Erythroblast (primary cell): ENCODE measurements at places on chromosomes 16 and 17.

- DNase-seq: no peak
Measured at GRCh38 chr17:4557626-4558346, 2.6 kb downstream of the GGT6 start.

- DNase-seq: no peak
Measured at GRCh38 chr16:4580250-4580649, 24.1 kb downstream of the C16orf96 start.

GRCh38 chr17:20159406-20160069 lies 150.4 kb downstream of the SPECC1 start:
- no peak for DNase-seq

GRCh38 chr17:78748730-78749317 lies 33.2 kb downstream of the CYTH1 start:
- peak; percentile 64 for DNase-seq

GRCh38 chr17:37489197-37490001 lies at the start of gene DUSP14:
TSS of gene DUSP14 (plus strand) at chr17:37489891. CDS start at chr17:37512273, 22,382 bp downstream.
- DNase-seq: peak; percentile 90

DNA sequence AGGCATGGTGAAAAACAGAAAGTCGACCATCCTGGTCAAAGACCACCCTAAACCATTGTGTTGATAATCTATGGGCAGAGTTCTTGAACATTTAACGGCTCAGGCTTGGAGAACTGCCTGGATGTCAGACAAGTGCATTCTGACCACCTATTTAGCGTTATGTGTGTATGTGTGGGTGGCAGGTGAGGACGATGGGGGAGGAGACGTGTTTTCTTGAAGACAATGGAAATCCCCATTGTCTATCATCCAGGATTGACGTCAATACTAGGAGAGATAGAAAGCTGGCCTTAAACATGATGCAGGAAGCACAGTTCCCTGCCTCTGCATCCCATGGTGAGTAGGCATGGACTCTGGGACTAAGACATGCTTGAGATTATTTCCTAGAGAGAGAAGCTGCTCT lies 157.4 kb upstream of the MAF start:
- DNase-seq: no peak

DNA sequence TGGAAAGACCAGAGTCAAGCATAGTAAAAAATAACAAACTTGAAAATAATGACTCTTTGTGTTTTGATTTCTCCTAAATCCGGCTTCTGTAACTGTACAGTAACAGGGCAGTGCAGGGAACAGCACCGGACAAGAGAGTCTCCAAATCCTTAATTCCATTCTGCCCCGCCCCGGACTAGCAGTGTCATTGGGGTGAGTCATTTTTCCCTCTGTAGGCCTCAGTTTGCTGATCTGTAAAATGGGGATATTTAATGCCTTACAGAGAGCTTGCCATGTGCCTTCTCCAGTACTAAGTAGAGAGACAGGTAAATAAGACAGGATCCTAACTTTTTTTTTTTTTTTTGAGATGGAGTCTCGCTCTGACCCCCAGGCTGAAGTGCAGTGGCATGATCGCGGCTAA lies 83.6 kb upstream of the TBC1D3K start:
- DNase-seq: no peak

- no peak for DNase-seq
Measured at GRCh38 chr16:55144651-55145050, 179.4 kb upstream of the IRX6 start.

DNA sequence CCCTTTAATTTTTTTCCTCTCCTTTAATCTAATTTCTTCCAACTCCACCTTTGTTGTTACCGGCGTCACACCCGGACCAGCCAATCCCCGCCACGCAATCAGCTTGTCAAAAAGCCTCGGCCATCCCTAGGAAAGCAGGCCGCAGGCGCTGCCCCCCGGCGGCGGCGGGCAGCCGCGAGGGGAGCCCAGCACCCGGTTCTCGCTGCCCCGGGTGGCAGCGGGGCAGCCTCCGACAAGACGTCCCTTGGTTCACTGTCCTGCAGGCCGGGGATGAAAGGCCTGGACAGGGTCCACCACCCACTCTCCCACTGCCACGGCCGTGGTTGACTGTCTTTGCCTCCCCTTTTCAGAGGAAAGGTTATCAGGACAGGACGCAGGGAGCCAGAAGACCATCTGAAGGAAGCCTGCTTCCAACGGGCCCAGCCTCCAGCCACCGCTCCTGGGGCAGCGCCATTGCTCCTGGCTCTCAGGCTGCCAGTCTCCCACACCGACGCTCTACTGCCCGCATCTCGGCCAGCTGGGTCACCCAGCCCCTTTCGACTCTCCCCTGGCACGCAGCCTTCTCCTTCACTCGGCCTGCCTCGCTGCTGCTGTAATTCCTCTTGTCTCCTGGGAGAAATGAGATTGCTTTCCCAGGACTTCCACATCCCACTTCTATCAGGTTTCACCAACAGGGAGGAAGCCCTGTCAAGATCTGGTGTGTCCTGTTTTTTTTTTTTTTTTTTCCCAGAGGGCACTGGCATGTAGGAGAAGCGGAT lies 2.8 kb upstream of the UBTF start:
- peak; percentile 90 for DNase-seq

DNA sequence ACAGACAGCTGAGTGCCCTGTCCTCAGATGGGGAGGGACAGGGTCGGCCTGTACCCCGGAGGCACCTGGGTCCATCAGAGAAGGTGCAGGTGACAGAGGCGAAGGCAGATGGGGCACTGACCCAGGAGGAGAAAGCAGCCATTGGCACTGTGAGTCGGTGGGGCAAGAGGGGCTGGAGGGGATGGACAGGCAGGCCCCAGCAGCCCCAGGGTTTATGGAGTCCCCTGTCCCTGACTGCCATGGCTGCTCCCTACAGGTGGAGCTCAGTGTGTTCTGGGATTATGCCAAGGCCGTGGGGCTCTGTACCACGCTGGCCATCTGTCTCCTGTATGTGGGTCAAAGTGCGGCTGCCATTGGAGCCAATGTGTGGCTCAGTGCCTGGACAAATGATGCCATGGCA lies 32.1 kb downstream of the ANKRD40 start:
- DNase-seq: no peak

GRCh38 chr17:596763-597644 lies 117.6 kb downstream of the VPS53 start:
- peak; percentile 88 for DNase-seq

DNA sequence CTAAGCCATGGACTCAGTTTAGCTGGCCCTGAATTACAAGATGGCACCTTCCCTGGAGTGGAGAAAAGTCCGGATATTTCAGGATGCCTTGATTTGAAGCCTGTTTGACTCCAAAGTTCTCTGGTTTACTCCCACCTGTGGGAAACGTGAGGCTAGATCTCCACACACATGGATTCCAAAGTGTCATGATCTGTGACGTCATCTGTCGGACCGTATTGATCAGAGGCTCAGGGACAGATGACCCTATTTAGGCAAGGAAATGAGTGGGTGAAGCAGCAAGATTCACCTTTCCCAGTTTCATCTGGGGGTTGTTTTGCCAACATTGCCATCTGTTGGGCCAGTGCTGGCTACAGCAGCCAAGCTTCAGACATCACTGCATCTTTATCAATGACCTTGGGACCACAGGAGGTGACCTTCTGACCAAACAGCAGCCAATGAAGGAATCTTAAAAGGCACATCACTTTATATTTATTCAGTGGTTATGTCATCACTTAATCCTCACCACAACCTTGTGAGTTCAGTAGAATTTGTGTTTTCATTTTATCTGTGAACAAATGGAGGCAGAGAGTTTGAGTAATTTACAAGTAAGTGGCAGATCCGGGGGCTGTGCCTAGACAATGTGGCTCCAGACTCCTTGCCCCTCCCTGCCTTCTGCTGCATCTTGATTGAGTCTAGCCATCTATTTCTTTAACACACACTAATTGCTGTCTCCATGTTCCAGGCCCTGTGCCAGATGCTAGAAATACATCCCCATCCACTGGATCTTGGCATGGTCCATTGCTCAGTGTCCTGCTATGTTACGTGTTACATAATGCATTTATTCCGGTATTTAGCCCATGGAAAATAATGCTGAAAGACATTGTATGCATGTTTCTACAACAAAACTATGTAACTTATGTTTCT lies 1.5 kb upstream of the CDH13 start:
- DNase-seq: no peak

DNA sequence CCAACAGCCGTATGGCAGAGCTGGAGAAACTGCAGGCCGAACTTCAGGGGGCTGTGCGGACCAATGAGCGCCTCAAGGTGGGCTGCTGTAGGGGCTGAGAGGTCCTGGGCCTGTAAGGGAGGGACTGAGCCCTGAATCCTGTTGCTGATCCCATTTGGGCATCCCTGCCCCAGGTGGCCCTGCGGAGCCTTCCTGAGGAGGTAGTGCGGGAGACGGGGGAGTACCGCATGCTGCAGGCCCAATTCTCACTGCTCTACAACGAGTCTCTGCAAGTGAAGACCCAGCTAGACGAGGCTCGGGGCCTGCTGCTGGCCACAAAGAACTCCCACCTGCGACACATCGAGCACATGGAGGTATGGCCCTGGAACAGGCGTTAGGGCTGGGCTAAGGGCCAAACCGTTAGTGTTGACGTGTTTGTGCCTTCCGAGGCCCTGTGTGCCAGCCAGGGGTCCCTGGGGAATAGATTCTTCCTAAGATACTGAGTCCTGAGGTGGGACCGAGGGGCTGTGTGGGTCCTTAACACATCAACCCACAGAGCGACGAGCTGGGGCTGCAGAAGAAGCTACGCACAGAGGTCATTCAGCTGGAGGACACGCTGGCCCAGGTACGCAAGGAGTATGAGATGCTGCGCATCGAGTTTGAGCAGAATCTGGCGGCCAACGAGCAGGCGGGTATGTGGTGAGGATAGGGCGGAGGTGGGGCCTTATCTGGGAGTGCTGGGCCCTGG lies 4.2 kb downstream of the RNF40 start:
- DNase-seq: peak; percentile 97

DNA sequence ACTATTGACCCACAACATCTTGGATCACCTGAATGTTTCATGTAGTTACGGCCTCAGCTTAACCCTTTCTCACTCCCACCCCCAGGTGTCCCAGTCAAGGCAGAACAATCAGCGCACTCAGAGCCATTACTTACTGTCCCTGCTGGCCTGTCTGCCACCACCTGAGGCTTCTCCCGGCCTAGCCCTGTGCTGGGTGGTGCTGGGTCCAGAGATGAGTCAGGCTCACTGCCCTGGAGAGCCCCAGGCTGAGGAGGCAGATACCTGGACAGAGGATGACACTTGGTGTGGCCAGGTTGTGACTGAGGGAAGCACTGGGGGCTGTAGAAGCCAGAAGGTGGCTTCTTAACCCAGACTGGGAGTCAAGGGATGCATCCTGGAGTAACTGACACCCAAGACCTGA lies 4.0 kb upstream of the SLC5A2 start:
- DNase-seq: no peak

GRCh38 chr17:21355586-21355985 lies 20.6 kb upstream of the KCNJ12 start:
- no peak for DNase-seq

GRCh38 chr17:77141846-77142449 lies 1.2 kb downstream of the SEC14L1 start:
- DNase-seq: no peak

- DNase-seq: no peak
Measured at GRCh38 chr17:78995022-78995760, 14.4 kb downstream of the CANT1 start.

DNA sequence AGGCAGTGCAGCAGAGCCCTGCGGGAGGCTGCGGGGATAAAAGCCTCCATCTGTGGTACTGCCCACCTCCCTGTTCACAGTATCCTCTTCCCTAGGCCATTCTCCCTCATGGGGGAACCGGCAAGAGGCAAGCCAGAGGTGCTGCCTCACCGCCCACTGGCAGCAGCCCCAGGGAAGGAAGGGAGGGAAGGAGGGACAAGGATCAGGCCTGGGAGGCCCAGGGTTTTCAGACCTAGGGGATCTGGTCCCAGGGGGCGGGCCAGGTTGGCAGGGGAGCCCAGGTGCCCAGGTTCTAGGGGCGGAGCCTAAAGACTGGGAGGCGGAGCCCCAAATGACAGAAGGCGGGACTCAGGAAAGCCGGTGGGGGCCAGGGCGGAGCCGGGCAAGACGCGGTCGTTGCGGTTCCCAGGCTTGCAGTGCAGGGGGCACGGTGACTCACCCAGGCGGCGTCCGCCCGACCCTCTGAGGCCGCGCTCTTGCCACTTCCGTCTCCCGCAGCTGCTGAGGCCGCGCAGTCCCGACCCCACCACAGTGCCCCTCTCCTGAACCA lies 3.0 kb upstream of the MTMR4 start:
- DNase-seq: no peak

DNA sequence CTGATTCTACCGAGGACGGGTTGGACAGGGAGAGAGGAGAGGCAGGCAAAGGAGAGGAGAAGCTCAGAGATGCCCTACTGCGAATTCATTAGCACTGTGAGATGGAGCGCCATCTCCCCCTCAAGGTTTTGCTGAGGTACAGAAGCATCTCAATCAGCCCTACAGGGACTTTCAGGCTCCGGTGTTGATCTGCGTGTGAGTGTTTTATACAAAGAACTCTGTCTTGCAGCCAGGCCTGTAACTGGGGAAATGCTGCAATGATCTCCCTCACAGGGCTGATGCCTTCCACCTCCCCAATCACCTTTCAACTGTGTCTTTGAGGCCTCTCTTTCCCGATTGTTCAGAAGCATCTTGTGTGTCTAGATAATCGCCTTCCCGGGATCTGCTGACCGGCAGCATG lies 74.8 kb downstream of the IRX6 start:
- no peak for DNase-seq

DNA sequence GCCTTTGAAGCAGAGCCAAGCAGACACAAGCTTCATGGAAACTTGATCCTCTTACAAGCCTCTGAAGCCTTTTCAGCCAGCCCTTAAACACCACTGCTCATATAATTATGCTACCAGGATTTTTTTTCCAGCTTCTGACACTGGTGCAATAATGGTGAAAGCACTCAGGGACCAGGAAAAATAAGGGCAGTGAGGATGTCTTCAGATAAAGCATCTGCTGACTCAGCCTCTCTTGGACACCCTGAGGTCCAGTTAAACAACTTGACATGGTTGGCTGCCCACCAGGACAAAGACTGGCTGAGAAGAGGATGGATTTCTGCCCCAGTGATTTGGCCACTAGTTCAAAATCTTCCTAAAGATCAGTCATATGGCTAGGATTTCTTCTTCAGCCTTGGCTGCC lies 124.2 kb upstream of the N4BP1 start:
- no peak for DNase-seq

GRCh38 chr17:17613708-17614114 lies 22.2 kb upstream of the PEMT start:
- peak; percentile 57 for DNase-seq

DNA sequence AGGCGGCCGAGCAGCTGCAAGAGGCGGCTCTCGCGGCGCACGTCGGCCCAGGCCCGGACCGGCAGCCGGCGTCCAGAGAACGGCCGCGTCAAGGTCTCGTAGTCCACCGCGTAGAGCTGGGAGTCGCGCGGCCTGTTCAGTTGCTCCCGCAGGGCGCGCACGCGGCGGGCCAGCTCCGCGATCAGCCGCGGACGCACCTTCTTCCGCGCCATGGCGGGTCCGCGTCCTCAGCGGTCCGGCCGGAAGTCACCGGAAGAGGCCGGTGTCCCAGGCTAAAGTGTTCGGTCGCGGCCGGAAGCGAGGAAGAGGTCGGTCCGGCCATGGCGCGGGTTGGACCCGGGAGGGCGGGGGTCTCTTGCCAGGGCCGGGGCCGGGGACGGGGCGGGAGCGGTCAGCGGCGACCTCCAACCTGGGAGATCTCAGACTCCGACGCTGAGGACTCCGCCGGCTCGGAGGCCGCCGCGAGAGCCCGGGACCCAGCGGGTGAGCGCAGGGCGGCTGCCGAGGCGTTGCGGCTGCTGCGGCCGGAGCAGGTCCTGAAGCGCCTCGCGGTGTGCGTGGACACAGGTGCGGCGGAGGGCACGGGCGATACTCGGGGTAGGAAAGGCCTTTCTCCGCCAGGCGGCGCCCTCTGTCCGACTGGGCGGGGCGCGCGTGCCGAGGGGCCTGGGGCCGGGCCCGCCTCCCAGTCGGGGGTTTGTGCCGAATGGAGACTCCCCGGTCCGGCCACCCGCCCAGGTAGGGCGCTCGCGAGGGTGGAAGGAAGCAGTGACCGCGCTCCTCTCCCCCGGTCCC lies at the start of gene MRPS34:
MRPS34 (minus strand) TSS at position 227 of the 795 bp plus-strand sequence; CDS start at position 212, 15 bp downstream.
- peak; percentile 93 for DNase-seq
